Inflammatory macrophage treated with lipopolysaccharide for 1 hour (primary cell): ENCODE measurements at places on chromosomes 5 and 9.

DNA sequence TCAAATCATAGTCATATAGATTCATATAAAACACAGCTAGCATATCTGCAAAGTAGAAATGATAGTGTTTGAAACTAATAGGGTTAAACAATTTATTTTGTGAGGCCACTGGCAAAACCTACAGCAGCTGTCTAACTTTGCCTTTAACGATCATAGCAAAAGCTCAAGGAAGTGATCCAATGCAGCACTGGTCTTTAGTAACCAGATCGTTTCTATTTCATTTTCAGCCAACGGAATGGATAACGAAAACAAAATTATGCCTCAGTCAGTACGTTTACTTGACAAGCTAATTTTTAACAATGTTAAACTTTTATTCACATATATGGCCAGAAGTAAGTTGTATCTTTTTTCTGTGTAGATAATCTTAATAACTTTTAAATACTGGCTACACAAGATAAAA lies 17.7 kb downstream of the MLLT3 start:
- DNase-seq = peak; percentile 50

DNA sequence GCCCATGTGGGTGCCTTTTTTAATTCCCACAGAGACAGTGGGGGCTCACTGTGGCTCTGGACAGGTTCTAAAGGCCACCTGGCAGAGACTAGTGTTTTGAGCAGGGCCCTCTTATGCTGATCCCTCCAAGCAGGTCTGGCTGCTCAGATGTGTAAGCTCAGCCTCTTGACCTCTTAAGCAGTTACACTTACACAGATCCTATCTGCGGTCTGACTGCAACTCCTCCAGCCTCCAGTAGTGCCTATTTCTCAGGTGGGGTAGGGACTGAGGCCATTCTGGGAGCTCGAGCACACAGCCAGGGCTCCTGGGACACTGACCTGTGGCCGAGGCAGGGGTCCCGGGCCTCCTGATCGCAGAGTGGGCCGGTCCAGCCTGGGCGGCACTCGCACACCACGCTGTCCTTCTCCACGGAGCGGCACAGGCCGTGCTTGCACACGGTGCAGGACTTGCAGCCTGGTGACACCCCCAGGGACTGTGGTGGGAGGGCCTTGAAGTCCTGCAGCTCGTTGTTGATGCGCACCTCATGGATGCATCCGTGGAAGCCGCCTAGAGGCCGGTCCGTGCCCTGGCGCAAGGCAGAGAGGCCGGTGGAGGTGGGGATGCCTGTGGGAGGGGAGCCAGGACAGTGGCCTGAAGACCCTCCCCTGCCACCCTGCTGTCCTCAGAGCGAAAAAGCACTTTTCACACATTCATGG lies 91.9 kb upstream of the PANK3 start:
- DNase-seq = no peak

GRCh38 chr9:81002242-81002641 lies 687.1 kb downstream of the TLE1 start:
- no peak for DNase-seq

DNA sequence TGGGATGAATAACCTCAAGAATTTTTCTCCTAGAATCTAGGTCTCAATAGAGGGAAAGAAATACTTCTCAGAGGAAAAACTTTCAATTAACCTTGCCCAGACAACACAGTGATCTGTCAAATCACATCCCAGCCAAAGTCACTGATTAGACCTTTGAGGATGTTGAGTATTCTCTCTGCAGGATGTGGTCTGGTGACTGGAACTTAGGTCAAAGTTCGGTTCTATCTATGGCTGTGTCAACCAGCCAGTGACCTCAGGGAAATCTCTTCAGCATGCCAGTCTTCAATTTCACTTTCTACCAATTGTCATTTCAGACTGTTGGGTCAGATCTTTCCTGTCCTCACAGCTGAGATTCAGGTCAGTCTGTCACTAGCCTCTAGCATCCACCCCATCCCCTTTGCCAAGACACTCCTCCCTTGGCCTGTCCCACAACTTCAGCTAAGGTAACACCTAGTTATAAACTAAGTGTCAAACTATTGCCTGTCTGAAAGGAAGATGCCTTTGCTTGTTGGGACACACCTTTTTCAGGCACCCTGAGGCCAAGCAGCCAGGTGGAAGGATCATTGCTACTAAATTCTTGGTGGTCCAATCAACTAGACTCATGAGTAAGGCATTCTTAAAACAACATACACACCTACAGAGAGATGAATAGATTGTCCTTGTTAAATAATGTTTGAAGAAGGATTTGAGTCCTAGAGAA lies 156.3 kb upstream of the FST start:
- DNase-seq = no peak

- DNase-seq = no peak
Measured at GRCh38 chr5:77645995-77646639, 7.6 kb upstream of the OTP start.

DNA sequence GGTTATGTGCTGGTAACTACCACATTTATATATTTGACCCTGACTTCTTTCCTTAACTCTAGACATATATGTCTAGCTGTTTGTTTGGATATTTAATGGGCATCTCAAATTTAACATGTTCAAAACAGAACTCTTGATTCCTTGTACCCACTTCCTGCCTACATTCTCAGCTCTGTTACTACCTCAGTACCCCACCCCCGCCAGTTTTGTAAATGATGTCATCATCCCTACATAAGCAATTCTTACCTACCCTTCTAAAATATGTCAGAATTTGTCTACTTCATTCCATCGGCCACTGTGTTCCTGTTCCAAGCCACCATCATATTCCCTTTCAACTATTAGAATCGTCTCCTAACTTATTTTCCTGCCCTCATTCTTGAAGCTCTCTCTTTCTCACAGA lies 4.8 kb downstream of the RAD50 start:
- DNase-seq = no peak

DNA sequence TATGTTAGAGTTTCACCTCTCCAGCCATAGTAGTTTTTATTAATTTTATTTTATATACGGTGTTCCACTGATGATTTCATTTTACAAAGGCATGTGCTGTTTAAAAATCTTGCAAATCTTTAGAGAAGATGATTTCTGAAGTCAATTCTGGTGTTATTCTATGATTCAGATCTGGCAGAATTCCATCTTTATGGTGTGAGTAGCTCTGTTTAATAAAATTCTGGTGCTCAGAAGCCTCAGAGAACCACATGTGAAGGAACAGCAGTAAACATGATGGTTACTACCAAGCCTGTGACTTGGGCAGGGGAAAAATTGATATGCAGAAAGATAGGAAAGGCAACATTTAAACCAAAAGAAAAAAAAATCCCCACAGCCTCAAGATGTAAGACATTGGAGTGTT lies 299.7 kb downstream of the NPR3 start:
- DNase-seq = no peak
